ENCODE measurements at places on chromosomes 6 and 20.

GRCh38 chr6:113980937-113981554 lies 10.1 kb upstream of the HDAC2 start:
- DNase-seq: no peak

GRCh38 chr6:41940759-41941279 lies 789 bp downstream of the CCND3 start:
- no peak for DNase-seq

GRCh38 chr20:32527052-32527446 lies 58.1 kb downstream of the NOL4L start:
- no peak for DNase-seq

- DNase-seq: no peak
Observed at GRCh38 chr20:38302786-38303185, 1.2 kb upstream of the BPI start.

- no peak for DNase-seq
Observed at GRCh38 chr6:112113431-112113830, 26.0 kb downstream of the FAM229B start.

DNA sequence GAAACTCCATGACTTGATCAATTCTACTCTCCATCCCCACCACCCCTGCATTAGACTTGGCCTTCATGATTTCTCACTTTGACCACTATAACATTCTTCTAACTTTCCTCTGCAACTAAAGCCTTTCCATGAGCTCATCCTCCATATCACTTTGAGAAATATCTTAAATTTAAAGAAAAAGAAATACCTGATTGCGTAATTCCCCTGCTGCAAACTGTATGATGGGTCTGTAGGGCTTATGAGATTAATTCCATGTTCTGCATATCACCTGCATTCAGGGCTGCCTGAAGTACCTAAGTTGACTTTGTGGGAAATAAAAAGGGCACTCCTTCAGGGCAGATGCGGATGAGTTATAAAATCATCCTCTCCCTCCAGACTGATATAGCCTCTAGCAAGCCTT lies 549.8 kb downstream of the LMBRD1 start:
- no peak for DNase-seq

GRCh38 chr6:113591896-113592827 lies 265.0 kb upstream of the MARCKS start:
- no peak for DNase-seq

DNA sequence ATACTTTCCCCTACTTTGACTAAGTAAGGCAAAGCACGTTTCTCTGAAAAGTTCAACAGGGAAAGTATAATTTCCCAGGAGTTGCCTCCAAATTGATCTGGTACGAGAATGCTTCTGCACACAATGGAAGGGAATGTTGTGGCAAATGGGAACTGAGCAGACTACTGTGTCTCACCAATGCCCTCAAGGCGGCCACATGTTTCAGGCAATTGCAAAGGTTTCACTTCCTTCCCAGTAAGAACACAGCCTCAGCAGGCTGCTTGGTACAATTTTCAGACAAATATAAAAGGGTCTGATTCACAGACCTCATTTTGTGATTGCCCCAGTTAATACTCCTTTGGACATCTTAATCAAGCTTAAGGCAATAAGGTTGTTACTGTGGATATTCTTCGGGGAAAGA lies 71.2 kb downstream of the KIAA0319 start:
- no peak for DNase-seq

DNA sequence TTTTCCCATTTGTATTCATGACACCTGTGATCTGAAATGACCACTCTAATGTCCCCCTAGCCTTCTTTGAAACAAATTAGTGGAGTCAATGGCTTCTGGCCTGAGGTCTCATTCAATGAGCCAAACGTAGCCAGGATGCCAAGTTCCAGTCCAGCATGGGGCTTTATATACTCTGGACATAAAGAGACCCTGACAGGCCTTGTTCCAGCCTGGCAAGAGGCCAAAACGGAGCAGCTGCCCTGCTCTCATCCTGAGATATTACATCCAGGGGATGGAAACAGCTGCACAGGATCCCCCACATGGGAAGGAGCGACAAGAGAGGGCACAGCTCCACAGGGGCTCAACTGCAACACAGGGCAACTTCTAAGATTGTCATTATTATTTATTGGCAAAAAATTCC lies 437.8 kb downstream of the CDH26 start:
- no peak for DNase-seq

GRCh38 chr20:5073660-5074231 lies 46.0 kb downstream of the PCNA start:
- DNase-seq: no peak

DNA sequence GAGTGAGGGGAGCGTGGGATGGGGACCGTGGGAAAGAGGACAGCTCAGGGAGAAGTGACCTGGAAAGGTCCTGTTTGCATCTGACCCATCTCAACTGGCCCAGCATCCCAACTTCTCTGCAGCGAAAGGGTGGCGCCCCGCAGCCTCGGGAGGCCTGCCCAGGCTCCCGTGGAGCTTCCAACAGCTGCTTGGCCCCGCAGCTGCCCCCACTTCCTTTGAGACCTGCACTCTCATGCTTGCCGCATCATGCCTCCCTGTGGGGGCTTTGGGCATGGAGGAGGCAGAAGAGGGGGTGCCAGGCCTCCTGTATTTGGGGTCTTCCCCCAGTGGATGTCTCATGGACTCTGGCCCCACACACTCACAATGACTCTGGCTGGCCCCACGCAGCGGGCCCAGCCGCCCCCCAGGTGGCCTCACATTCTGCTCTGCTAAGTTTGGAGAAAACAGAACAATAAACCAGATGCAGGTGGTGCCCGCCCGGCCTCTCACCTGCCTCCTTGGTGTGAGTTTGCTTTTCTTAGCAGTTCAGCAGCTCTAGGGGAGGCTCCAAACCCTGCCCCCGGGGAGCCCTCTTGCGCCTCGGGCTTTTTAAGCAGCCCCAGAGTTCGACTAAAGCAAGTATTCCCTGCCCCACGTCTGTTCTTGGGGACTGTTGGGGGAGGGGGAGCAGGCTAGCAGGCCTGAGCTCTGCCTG lies 40.7 kb downstream of the CPXM1 start:
- no peak for DNase-seq

DNA sequence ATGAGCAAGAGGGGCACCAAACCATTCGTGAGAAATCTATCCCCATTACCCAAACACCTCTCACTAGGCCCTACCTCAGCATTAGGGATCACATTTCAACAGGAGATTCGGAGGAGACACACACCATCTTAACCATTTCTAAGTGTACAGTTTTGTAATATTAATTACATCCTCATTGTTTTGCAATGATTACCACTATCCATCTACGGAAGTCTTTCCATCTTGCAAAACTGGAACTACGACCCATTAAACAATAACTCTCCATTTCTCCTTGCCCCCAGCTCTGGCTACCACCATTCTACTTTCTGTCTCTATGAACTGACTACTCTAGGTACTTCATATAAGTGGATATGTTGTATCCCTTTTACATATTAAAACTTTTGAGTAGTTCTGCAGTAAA lies 20.1 kb downstream of the ACOT13 start:
- no peak for DNase-seq
